Cardiac fibroblast (primary cell): ENCODE measurements at places on chromosomes 16 and 17.

- no peak for DNase-seq
Measured at GRCh38 chr16:57471852-57472664, 9.6 kb downstream of the POLR2C start.

GRCh38 chr17:63624531-63624880 lies 2.3 kb downstream of the MAP3K3 start:
- DNase-seq, result no peak

DNA sequence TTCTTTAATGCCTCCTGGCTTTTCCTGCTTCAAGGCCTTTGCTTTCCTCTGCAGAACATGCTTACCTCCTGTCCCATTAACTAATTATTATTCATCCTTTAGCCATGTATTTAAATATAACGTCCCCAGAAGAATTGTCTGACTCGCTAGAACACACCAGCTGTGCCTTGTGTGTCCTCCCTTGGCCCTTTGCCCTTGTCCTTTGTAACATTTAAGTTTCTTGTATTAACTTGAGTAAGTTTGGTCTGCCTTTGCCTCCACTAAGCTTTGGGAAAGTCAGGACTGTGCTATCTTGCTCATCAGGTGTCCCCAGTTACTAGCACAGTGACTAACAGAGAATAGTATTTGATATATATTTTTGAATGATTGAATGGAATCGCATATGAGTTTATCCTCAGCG lies 29.6 kb upstream of the ABCA9 start:
- peak; percentile 14 for DNase-seq

- no peak for DNase-seq
Measured at GRCh38 chr17:38420518-38420917, 7.7 kb upstream of the ARHGAP23 start.

GRCh38 chr16:64531401-64531800 lies 590.5 kb downstream of the CDH11 start:
- DNase-seq, result no peak

DNA sequence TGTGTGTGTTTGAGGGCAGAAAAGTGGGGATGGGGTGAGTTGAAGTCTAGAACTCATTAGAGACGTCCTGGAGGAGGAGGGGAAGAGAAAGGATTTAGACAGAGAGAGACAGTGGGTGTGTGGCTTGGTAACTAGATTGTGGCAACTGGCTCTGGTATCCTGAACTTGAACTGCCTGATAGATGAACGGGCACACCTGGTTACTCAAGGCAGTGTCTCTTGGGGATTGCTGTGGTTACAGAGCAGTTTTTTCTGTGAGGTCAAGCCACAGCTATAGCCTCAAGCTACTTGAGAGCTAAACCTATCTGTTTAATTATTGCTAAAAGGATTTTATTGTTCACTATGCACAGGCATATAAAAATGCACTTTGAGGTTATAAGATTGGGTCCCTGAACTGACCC lies 29.8 kb upstream of the MYH2 start:
- no peak for DNase-seq

DNA sequence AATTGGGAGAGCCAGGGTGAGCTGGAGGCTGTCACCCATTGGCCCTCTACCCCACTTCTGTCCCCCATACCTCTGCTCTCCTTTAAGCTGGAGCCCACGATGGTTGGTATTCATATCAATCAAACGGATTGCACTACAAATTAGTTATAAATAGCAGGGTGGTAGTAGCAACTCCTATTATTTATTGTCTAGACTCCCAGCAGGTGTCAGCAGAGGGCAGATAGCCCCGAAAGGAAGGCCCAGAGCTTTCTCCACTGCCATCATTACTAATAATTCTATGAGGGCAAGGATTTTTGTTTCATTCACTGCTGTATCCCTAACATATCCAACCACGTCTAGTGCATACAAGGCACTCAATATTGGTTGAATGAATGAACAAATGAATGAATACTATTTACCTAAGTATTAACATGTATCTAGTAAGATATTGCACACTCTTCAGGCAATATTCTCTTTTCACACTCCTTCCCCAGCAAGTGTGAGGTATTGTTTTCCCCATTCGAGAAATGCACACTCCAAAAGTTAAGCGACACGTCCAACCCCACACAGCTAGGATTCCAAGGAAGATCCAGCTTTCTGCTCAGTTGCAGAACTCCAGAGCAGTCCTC lies 6.3 kb downstream of the C17orf50 start:
- DNase-seq, result peak; percentile 68

DNA sequence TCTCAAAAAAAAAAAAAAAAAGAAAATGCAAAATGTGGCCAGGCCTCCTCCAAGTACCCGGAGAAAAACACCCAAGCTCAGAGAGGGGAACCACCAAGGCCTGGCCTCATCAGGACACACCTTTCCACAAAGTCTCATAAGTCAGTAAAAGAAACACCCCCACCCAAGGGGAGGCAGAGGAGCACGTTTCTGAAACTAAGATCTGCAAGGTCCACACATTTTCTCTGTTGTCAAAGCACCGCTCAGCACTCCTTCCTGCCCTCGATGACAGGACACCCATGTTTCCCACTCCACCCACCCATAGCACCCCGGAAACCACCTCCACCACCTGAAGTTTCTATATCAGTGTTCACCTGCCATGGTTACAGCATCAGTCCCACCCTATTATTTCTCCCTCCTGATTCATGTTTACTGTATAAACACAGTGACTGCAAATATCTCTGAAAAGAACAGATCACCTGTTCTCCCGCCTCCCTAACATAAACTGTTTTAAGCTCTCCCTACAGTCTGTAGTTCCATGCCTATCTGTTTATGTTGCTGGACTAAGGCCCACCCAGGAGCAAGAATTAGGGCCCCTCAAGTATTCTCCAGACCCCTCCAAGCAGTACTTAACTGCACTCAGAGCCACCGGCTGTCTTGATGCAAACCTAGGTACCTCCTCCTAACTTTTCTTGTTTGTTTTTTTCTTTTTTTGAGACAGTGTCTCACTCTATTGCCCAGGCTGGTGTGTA lies 2.0 kb downstream of the CORO7 start:
- no peak for DNase-seq

DNA sequence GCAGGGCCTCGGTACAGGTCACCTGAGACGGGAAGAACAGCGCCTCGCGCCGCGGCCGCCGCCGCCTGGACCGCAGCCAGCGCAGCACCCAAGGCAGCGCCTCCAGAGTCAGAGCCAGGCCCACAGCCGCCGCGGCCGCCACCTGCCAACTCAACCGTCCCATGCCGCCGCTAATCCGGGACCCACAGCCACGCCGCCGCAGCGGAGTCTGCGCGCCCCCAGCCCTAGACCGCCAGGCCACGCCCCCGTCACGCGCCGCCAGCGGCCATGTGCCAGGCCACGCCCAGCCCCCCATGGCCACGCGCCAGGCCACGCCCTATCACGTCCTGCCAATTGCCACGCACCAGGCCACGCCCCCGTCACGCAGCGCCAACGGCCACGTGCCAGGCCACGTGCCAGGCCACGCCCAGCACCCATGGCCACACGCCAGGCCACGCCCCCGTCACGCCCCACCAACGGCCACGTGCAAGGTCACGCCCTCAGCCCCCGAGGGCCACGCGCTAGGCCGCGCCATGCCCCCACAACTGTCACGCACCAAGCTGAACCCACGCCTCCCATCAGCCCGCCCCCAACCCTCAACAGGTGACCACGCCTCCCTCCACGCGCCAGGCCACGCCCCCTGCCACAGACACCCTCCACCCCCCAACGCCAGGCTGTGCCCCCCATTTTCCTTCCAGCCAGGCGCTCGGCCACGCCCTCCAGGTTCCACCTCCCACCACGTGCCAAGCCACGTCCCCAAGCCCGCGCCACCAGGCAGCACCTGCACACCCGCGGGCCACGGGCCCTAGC lies at the start of gene PLD6:
TSS of gene PLD6 (minus strand) at position 210 of the 789 bp plus-strand sequence. CDS start at position 163, 47 bp downstream.
- peak; percentile 77 for DNase-seq

GRCh38 chr16:82834151-82834815 lies 207.5 kb downstream of the CDH13 start:
- DNase-seq, result no peak

- no peak for DNase-seq
Measured at GRCh38 chr17:45221081-45222013, at the start of gene FMNL1. TSS of gene FMNL1 (plus strand) at chr17:45221885. CDS start at chr17:45222125, 240 bp downstream.

GRCh38 chr16:78452025-78452555 lies 352.6 kb downstream of the WWOX start:
- no peak for DNase-seq

DNA sequence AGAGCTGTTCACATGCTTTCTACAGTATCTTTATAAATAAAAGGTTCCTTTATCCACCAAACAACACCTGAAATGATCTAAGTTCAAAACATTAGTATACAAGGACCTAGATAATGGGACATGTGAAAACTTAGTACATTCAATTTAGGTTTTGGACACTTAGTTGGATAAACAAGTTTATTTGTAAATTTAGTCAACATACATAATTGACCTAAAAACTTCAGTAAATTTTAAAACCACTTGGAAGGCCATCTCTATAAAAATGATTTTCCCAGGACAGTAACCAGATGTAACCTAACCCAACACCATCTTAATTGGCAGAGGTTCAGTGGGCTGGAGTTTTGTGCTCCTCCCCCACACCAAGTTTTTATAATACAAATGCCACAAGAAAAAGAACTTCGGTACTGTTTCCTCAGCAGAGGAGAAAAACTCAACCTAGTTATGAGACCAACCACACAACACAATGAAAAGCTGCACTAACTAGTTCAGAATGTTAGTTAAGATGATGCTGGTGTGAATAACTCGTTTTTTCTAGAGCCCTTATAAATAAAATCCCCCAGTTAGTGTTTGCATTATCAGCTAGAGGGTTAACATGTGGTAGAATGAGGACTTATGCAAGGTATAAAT lies 7.2 kb upstream of the UNK start:
- peak; percentile 30 for DNase-seq

DNA sequence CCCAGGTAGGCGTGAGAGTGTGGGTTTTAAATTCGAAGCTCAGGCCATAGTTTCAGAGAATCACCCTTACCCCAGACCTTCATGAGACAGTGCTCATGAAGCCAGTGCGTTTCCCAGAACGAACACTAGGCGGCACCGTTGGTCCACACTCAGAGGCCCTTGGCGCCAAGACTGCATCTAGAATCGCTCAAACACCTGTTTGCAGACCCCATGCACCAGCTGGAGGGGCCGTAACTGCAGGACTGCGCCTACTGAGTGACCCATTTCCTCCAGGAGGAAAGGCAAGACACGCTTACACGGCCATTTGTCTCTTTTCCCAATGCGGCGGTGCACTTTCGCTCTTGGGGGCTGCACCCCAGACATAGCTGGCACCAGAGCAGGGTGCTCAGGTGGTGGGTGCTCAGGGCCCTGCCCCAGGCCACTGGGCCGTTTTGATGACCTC lies 34.0 kb downstream of the ADGRG5 start:
- DNase-seq, result peak; percentile 74
